Activated naive CD8-positive, alpha-beta T cell treated with anti-CD3 and anti-CD28 coated beads, Interleukin-2, amount 10 ng/mL, durations not matched to agents 7 days and 5 days (primary cell): ENCODE measurements at places on chromosomes 7 and 10. TPM values are rescaled to one million over a fixed set of nuclear protein-coding genes. Genes with fewer than 3 reads are reported as not detected.

Gene TRIM24
- 22.6 TPM for total RNA-seq

Gene TMEM196
- not detected for total RNA-seq

Gene CLEC5A
- 0.44 TPM for total RNA-seq

Gene HSPA14
- total RNA-seq = 23.0 TPM

Gene VWA2
- total RNA-seq = not detected

Gene PILRA
- 4.1 TPM for total RNA-seq

Gene WEE2
- not detected for total RNA-seq

Gene FAM13C
- not detected for total RNA-seq

Gene HACD1
- total RNA-seq = 0.61 TPM

Gene SIRT1
- total RNA-seq = 31.7 TPM

Gene CYP3A4
- total RNA-seq = not detected

Gene IDI2
- not detected for total RNA-seq

Gene CHN2
- 6.5 TPM for total RNA-seq

Gene MRLN
- total RNA-seq = not detected

Gene TMEM236
- 0.11 TPM for total RNA-seq

Gene CEP41
- total RNA-seq = 27.1 TPM

Gene HECW1
- not detected for total RNA-seq

Gene CALML3
- not detected for total RNA-seq

Gene KNDC1
- total RNA-seq = 0.36 TPM

Gene SPDYE18
- total RNA-seq = 0.64 TPM

Gene VOPP1
- total RNA-seq = 50.0 TPM

Gene DLX5
- not detected for total RNA-seq

Gene CFTR
- total RNA-seq = not detected

Gene TRPV5
- total RNA-seq = not detected

Gene ANKRD26
- total RNA-seq = 13.0 TPM

Gene LRRC18
- not detected for total RNA-seq

Gene NEUROD6
- total RNA-seq = not detected

Gene SLC26A3
- total RNA-seq = not detected

Gene CALCR
- total RNA-seq = not detected

Gene FAM25A
- not detected for total RNA-seq

Gene STK32C
- total RNA-seq = 12.5 TPM

Gene CNNM1
- total RNA-seq = 0.26 TPM

Gene GIMAP7
- 212 TPM for total RNA-seq

Gene STRIP2
- total RNA-seq = 4.4 TPM

Gene ACTA2
- 13.8 TPM for total RNA-seq

Gene POM121C
- total RNA-seq = 82.2 TPM

Gene STN1
- 58.5 TPM for total RNA-seq

Gene UBE2D4
- 6.2 TPM for total RNA-seq

Gene CLDN3
- not detected for total RNA-seq

Gene PIK3AP1
- 7.4 TPM for total RNA-seq

Gene EN2
- total RNA-seq = not detected

Gene PRLHR
- not detected for total RNA-seq

Gene PDAP1
- total RNA-seq = 93.5 TPM

Gene ITPRIP
- total RNA-seq = 25.4 TPM

Gene HOXA10
- not detected for total RNA-seq

Gene LRMDA
- not detected for total RNA-seq

Gene C10orf71
- not detected for total RNA-seq

Gene ACBD7
- 1.5 TPM for total RNA-seq
